T-helper 9 cell (primary cell): ENCODE measurements at places on chromosomes 1 and 21.

GRCh38 chr1:150362721-150363425, 1.1 kb upstream of the RPRD2 start:
- DNase-seq: no peak

DNA sequence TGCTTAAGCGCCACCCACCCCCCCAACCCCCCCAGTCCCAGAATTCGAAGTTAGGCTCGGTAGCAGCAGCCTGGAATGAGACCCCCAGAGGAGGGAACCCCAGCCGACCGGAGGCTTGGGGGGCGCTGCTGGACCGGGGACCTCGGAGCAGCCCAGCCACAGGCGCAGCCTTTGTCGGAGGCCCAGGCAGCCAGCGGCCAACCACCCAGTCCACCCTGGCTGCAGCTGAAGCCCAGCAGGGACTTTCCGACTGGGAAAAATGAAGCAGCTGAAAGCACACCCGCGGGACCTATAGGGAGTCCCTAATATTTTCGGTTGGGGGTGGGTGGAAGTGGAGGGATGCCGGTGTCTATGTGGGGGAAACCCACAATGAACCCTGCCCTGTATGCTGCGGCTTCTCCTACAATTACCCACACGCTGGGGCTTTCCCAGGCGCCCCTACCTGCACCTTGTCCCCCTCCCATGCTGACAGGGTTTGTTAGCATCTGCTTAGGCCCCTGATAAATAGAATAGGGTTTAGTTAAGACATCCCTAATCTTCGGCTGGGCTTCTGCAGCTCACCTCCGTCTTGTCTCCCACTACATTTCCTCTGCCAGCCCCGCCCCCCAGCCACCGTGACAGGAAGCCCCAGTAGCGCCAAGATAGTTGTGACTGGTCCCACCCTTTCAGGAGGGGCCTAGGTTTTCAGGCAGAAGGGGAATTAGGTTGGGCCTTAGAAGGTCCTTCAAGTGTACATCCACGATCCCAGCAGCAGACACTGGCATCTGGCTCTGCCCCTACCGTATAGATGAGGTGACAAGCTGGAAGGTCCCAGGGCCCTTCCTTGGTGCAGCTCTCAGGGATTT, 838 bp downstream of the CCDC28B start:
- DNase-seq: peak; percentile 71

DNA sequence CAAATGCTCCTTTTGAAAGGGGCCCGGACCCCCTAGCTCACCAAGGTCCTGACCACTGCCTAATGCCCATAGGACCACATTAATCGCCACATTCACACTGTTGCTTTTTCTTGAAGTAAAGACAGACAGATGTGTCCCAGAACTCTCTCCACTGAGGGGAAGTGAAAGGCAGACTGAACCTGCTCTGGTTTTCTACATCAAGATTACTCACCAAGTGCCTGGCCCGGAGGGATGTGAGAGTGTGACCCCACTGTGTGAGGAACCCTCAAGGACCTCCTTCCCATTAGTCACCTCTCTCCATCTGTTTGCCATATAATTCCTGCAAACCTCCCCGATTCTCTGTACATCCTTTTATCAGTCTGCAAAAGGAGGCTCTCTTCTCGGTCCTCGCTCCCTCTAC, 381.5 kb downstream of the OMA1 start:
- DNase-seq: no peak

DNA sequence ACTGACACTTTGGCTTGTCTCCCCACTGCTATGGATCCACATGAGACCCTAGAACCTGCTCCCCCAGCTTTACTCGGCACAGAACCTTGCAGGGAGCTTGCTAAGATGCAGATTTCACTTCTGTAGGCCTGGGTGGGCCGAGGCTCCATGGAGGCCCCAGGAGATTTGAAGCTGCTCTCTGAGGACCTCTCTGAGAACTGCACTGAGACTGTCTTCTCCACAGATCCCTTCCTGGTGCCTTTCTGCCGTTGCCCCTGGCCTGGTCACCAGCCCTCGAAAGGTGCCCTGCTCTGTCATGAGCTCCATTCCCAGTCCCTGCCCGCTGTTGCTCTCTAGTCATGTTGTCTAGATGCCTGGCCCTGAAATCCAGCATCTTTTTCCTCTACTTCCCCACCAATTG, 588.4 kb downstream of the AJAP1 start:
- DNase-seq: no peak

DNA sequence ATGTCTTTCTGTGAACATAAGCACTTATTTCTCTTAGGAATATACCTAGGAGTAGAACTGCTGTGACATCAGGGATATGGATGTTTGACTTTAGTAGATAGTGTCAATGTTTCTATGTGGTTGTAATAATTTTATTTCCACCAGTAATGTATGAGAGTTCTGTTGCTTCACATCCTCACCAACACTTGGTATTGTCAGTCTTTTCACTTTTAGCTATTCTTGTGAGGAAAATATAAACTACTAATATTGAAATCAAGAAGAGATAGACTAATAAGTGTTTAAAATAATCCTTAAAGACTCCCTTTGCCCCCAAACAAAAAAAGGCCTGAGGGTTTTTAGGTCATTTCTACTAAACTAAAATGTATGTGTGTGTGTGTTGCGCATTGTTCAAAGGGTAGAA, 2.7 kb upstream of the DMAP1 start:
- no peak for DNase-seq

- no peak for DNase-seq
These were observed 155.3 kb upstream of the PKN2 start for GRCh38 chr1:88528792-88529191.

- DNase-seq: no peak
These were observed 218.2 kb downstream of the NRIP1 start for GRCh38 chr21:14846621-14847020.

DNA sequence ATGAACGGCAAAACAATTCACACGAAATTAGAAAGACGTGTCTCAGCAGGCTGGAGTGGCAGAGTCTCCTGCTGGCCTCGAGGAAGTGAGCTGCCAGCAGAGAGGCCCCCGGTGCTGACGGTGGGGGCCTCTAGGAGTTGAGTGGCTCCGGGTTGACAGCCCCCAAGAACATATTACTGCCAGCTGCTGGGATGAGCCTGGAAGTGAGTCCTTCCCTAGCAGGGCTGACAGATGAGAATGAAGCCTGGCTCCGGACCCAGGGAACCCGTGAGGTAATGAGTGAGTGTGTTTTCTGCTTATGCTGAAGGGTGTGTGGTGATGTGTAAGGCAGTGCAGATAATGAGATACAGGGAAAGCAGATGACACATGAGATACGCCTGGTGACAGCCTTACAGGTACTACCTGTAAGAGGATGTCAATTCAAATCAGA, 23.5 kb upstream of the LRRC47 start:
- no peak for DNase-seq

DNA sequence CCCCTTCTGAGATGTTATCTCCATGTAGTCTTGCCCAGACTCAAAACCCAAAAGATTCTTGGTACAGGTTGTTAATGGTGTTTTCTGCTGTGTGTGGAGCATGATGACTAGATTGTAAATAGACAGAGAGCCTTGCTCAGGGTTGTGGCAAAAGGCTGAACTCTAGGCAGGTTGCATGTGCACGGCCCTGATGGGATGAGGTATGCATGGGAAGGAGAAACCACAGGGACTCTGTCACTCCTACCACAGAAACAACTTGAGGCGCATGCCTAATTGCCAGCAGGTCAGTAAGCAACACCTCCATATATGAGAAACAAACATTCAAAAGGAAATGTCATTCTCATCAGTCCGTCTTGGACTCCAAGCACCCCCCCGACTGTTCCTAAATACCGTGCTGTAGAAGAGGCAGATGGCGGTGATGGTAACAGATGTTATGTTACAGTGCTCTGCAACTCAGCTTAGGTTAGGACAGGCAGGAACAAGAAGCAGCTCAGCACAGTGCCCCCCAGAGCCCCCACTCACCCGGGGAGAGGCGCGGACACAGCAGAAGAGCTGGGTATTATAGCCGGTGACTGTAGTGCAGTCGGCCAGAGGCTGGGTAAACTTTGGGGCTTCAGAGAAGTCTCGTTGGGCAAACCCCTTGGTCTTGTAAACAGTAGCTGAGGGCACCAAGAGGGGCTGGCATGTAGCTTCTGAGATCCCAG, 10.9 kb downstream of the MYBPHL start:
- DNase-seq: no peak

DNA sequence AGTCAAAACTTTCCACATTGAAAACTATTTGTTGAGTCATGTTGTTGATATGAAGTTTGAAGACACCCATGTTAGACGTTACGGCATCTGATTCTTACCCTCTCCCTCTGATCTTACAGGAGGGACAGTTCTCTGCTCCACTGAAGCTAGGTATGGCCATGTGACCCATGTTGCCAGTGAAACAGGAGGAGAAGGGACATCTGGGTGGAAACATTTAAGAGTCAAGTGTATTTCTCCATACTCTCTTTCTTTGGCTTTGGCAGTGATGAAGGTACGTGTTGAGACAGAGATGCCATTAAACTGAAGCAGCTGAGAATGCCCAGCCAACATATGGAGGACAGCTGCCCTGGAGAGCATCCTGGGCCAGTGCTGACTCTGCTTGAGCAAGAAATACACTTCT, 198.4 kb upstream of the PTGFR start:
- DNase-seq: no peak

DNA sequence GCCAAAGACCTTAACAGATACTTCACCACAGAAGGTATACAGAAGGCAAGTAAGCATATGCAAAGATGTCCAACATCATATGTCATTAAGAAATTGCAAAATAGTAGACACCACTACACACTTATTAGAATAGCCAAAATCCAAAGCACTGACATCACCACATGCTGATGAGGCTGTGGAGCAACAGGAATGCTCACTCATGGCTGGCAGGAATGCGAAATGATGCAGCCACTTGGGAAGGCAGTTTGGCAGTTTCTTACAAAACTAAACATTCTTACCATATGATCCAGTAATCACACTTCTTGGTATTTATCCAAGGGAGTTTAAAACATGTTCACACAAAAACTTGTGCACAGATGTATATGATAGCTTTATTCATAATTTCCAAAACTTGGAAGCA, 261.2 kb upstream of the AJAP1 start:
- DNase-seq: no peak

DNA sequence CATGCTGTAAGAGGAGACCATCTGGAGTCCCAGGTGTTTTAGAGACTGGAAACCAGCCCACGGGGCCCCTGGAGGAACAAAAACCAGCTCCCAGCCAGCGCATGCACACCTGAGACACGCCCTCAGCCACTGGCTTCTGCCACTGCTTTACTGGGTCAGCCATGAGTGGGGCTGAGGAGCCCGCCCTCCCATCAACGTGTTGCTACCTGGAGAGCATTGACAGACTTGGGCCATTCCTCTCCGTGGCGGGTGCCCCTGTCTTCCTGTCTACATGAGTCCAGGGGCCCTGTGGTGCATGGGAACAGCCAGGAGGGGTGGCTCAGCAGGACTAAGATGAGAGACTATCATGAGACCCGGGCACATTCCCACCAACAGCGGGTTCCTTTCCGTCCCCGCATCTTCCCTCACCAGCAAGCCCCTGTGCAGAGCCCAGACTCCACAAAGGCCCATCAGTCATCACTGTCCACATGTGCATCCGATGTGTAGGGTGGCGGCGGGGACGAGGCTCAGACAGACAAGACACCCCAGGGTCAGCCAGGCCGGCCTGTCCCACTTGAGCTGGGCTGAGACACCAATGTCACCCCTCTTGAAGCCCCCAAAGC, 45.4 kb upstream of the POFUT2 start:
- DNase-seq: no peak

DNA sequence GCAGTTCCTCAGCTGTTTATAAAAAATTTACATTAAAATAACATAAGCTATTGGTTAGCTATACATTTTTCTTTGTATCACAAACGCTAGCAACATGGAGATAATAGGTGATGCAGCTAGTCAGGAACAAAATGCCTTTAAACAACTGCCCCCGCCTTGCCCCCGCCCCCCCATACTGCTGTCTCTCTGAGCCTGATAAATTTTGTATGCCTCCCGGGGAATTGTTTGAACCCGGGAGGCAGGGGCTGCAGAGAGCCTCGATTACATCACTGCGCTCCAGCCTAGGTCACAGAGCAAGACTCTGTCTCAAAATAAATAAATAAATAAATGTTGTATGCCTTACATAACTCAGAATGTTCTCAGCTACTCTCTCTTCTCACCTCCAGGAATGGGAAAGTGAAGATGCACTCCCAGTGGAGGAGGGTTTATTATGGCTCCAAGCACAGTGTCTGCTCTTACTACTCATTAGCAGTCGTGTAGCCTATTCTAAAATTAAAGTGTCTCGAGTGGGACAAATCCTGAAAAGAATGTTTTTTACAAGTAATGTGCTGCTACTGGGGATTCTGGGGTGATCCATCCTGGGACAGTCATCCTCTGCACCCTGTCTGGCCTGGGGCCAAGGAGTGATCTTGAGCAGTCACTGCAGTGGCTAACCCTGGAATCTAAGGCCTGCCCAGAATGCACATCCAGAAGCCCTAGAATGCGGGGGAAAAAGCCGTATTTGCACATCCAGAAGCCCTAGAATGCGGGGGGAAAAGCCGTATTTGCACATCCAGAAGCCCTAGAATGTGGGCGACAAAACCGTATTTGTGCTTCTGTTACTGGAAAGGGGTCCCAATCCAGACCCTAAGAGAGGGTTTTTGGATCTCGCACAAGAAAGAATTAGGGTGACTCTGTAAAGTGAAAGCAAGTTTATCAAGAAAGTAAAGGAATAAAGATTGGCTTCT, 39.4 kb upstream of the ZNF496 start:
- no peak for DNase-seq

- DNase-seq: no peak
These were observed 45.5 kb upstream of the KANK4 start for GRCh38 chr1:62364721-62365120.

DNA sequence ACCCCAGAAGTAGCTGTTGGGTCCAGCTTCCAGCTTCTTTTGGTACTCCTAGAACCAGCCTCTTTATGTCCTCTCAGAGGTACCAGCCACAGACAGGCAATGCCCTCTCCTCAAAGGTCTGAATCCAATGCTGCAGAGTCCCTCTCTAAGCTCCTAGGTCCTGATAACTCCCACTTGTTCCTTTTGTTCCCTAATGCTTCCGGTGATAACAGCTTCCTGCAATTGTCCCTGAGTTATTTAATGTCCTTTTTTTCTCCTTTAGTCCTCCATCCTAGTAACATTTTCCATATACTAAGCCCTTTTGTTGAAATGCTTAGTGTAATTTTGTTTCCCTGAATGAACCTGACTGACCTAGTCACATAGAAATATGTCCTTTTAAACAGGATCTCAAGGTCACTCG, 201.7 kb upstream of the BEND5 start:
- DNase-seq: no peak

DNA sequence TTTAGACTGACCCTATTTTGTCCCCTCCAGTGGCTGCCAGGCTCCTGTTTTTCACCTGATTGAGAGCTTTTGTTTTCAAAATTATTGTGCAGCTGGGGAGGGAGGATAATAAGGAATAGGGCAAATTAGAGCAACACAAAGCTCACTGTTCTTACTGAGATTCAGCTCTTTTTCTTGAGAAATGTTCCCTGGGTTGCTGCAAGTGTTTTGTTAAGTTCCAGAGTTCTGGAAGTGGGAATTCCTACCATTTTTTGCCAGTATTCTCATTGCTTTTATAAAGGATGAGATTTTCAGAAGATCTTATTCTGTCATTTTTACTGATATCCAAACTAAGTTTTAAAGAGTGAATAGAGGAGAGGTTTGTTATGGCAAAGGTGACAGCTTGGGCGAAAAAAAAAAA, 417.7 kb downstream of the SIPA1L2 start:
- no peak for DNase-seq
